Amniotic stem cell (primary cell): ENCODE measurements at places on chromosomes 12 and 14.

- DNase-seq, result no peak
These were observed 20.7 kb downstream of the PRPF40B start for GRCh38 chr12:49643961-49644619.

GRCh38 chr14:90836692-90837063, 20.4 kb upstream of the TTC7B start:
- DNase-seq, result no peak

DNA sequence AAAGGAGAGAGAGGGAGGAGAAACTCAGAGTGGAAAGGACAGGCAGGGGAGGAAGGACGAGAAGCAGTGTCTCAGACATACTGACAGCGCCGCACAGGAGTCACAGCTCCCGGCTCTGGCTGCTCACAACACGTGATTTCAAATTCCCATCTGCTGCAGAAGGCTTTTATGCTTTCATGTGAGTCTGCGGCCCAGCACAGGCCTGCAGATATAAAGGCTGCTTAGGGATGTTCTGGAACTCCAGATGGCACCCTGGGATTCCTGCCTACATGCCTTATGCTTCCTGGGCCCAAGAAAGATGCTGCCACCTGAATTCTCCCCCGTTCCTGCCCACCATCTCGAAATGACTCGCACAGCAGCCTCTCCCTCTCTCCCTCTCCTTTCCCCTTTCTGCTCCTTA, 89.6 kb downstream of the NUAK1 start:
- no peak for DNase-seq

- DNase-seq, result no peak
These were observed 118.1 kb downstream of the CMAS start for GRCh38 chr12:22164139-22164538.

DNA sequence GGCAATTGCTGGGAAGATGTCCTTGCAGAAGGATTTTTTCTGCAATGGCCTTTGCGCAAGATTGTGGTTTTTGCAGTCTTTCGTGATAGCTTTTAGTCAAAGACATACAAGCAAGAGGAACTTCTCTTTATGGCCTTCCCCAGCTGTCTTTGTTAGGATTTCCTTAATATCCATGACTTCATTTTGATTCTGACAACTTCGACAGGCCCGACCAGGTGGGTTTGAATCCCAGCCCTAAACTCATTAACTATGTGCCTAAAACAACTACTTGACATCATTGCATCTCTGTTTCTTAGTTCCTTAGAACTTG, 13.3 kb upstream of the VRK1 start:
- no peak for DNase-seq

GRCh38 chr14:70032447-70032846, 153.2 kb downstream of the SMOC1 start:
- no peak for DNase-seq

DNA sequence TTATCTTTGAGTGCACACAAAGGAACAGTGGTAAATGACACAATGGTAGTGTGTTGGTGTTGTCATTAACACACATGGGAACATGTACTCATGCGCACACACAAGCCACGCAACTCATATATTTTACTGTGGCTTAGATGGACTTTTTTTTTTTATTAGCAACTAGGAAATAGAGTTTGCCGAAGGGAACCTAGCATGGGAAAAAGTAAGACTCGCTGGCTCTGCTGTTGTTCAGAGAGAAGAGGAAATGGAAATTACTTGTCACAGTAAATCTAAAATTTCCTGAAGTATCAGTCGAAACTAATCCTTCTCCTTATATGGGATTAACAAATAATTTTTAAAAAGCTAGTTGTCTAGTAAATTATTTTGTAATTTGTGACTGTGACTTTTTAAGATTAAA, 33.7 kb upstream of the IL22 start:
- DNase-seq, result no peak

- no peak for DNase-seq
These were observed 93.0 kb downstream of the PLEKHA5 start for GRCh38 chr12:19222558-19222957.

DNA sequence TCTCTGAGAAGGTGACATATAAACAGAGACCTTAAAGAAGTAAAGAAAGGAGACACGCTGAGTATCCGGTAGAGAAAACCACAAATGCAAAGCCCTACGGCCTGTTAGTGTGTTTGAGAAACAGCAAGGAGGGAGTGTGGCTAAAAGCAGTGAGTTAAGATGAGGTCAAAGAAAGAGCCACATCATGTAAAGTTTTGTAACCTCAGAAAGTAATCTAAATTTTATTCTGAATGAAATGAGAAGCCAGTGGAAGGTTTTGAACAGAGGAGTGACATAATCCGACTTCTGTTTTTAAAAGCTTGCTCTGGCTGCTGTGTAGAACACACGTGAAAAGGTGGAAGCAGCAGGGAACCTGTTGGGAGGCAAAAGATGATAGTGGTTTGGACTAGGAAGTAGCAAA, 32.6 kb downstream of the PPP2R5E start:
- no peak for DNase-seq

DNA sequence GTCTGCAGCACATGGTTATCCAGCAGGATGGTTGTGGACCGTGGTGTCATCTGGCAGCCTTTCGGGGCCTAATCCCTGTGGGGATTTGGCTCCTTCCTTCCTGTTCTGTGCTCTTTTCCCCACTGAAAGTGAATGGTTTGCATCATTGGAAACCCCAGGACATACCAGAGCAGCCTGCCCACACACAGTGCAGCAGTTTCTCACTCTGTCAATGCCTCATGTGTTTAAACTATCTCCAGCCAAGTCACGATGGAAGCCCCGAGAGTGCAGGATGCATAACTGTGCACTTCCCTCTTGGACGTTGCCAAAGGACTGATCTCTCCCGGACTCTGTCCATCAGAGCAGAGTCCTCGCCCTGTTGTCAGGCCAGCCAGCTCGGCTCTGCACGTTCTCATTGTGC, 29.0 kb upstream of the AMN start:
- peak; percentile 16 for DNase-seq

- no peak for DNase-seq
These were observed 762 bp downstream of the PPP2R5E start for GRCh38 chr14:63542231-63542999.
